ENCODE measurements at places on chromosomes 2 and 18.

DNA sequence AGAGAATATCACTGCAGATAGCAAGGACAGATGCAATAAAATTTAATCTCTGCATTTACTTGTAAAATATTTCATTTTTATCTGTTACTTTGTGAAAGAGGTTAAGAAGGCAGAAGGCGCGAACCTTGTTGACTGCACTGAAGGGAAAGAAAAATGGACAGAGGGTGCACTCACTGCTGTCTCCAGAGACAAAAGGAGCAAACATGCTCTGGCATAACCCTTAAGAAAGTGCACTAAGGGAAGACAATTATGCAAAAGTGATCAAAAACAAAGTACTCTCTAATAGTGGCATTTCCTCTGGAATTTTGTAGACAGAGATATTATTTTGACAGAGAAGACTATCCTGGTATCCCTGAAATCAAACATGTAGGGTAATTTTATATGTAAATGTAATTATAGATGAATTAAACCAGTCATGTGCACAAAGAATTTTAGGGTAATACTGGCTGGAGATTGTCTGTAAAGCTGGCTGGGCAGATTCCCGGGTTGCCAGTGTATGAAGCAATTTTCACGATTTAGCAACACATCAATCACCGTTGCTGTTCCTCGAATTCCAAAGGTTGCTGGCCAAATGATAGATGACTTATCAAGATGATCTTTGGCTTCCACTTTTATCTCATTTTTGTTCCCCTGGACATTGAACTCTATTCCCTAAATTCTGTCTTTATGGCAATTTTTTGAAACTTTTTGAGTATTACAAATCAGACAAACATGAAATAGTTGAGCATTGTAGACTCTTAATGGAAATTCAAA is 1176.9 kb downstream of the SUCLG1 start:
- H3K4me3 ChIP-seq, result no peak overlapping the region
- H3K27me3 ChIP-seq, result no peaks in the 10 kb centered on the region
- H3K36me3 ChIP-seq, result no peaks in the 10 kb centered on the region
- H3K4me1 ChIP-seq, result no peaks in the 10 kb centered on the region
- no peak overlapping the region for H3K27ac ChIP-seq

DNA sequence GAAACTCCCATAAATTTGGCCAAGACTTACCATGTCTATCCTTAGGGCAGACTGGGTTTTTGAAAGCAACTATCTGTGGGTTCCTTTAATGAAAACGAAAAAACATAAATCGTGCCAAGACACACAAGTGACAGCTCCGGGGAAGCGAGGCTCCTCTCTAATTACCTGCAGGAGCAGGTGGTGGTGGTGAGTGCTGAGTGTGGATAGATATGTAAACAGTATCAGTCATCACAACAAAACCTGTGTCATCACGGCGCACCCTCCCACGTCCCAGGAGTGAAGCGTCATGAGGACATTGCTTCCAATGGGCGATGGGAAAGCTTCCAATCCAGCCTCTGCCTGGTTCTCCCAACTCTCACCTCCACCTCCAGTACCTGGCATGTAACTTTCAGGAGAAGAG is 31.3 kb downstream of the ACKR3 start:
- H3K4me3 ChIP-seq, result no peak overlapping the region
- no peak for DNase-seq
- no peaks in the 10 kb centered on the region for H3K27me3 ChIP-seq
- H3K27ac ChIP-seq, result peak overlapping the region; percentile 29
- H3K4me1 ChIP-seq, result no peaks in the 10 kb centered on the region

GRCh38 chr2:230878599-230879188 is 14.0 kb downstream of the ITM2C start:
- no peak for DNase-seq
- H3K36me3 ChIP-seq, result peaks cover 29% of the 10 kb centered on the region
- H3K27ac ChIP-seq, result no peak overlapping the region
- no peaks in the 10 kb centered on the region for H3K4me1 ChIP-seq
- H3K27me3 ChIP-seq, result no peaks in the 10 kb centered on the region

- H3K4me1 ChIP-seq, result peaks cover 21% of the 10 kb centered on the region
- no peak overlapping the region for H3K4me3 ChIP-seq
- peaks cover 25% of the 10 kb centered on the region for H3K27me3 ChIP-seq
- H3K27ac ChIP-seq, result no peak overlapping the region
- DNase-seq, result no peak
These were observed 4.7 kb downstream of the DPYSL5 start for GRCh38 chr2:26852405-26853306.

GRCh38 chr2:3490191-3491170 is 28.9 kb downstream of the ADI1 start:
- no peak overlapping the region for H3K4me3 ChIP-seq
- H3K27me3 ChIP-seq, result no peaks in the 10 kb centered on the region
- no peaks in the 10 kb centered on the region for H3K4me1 ChIP-seq
- no peak for DNase-seq
- no peak overlapping the region for H3K27ac ChIP-seq
